Astrocyte of the cerebellum (primary cell): ENCODE measurements at places on chromosomes 5 and 9.

GRCh38 chr5:91281401-91281800 lies 101.7 kb downstream of the ARRDC3 start:
- DNase-seq = peak; percentile 83

DNA sequence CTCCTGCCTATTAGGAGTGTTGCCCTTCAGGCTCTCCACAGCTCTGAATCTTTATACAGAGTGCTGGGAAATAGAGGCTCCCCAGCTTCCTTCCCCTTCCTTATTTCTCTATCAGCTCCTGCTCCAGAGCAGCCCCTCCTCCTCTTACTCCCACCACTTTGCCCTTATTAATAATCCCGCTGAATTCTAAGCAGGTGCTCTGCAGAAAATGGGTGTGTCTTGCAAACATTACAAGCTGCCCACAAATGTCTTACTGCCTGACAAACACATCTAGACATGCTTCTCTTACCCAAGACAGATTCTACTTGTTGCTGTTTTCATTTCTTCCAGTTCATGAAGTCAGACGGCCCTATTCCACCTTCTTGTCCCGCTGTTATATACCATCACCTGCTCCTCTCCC lies 6.4 kb downstream of the PHF24 start:
- no peak for DNase-seq

GRCh38 chr5:105168806-105169205 lies 1606.2 kb upstream of the NUDT12 start:
- no peak for DNase-seq

GRCh38 chr5:65856520-65856919 lies 69.9 kb upstream of the ERBIN start:
- no peak for DNase-seq

DNA sequence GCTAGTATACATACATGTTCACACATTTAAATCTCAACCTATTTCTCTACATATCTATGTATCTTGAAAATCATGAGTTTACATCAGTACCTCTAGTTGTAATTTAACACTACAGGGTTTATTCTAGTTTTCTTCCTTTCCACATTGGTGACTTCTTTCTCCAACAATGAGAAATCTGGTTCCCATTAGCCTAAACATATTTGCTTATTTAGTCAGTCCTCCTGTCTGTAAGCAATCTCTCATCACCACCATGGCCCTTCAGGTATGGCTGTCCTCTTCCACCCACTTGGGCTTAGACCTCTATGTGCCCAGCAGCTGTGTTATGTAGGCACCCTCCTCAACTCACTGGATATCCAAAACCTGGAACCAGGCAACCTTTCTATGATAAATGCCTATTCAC lies 8.0 kb upstream of the SPATA31D1 start:
- DNase-seq = no peak

DNA sequence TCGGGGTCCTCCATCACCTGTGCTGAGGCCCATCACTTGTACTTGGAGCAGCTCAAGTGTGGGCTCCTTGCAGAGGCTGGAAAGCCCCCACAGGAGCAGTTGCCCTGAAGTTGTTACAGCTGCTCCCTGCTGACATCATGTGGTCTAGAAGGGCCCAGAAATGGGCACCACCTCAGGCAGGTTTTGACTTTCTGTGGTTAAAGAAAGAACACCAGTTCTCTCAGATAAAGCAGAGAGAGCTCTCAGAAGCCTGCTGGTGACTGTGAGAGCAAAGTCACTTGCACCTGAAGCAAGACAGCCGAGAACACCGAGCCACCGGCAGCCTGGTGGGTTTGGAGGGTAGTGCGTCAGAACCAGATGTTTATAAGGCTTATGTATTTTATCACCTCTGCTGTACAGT lies 70.4 kb downstream of the MVB12B start:
- DNase-seq = no peak

DNA sequence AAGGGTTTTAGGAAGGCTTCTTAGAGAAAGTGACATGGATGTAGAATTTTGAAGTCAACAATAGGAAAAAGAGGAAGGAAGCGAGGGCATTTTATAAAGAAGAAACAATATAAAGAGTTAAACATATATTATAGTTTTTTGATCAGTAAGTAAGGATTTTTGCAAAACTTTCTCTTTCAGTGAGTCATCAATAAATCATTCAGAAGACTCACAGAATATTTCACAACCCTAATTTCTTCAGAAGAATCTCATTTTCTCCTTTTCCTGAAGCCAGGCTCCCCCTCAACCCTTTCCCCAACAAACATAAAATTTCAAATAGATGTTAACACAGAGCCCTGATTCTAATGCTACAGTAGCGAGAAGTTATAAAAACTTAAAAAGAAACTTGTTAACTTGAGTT lies 4.3 kb upstream of the COX7C start:
- no peak for DNase-seq

DNA sequence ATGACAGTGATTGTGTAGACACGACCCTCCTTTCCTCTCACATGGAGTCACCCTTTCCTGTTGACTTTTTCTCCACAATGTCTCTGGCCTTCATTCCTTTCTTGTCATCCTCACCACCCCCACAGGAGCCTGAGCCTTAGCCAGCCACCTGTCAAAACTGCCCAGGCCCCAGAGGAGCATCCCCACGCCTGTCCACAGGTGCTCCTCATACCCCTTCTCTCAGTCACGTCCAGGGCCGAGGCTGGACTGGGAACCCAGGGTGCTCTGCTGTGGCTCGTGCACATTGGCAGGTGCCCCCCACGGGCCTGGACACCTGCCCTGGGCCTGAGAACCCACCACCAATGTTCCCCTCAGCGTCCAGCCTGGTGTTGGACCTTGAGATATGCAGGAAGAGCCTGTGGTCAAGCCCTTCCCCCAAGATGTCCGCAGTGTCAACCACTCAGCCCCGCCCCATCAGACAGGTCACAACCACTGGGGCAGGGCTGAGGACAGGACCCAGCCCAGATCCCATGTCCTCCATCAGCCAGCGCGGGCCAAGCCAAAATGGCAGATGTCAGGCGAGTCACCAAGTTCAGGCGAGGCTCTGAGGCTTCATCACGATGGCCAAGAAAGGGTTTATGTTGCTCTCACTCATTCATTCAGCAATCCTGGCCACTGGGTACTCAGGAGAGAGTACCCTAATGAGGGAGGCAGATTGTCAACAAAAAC lies 65.8 kb upstream of the STXBP1 start:
- no peak for DNase-seq

DNA sequence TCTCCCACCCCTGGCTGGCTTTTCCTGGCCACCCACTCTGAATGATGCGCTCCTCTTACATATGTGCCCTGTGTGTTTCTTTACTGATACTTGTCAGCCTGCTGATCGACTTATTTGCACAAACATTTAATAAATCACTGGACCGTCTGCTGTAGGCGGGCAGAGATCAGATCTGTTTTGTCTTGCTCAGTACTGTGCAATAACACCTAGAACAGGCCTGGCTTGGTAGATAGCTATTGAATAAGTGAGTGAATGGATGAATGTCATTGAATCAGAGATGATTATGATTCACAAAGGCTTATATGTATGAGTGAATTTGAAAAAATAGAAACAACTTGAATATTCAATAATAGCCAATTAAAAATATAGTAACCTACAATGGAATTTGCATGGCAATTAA lies 165.1 kb downstream of the RGS3 start:
- DNase-seq = no peak
